ENCODE measurements at places on chromosomes 7 and 10.

DNA sequence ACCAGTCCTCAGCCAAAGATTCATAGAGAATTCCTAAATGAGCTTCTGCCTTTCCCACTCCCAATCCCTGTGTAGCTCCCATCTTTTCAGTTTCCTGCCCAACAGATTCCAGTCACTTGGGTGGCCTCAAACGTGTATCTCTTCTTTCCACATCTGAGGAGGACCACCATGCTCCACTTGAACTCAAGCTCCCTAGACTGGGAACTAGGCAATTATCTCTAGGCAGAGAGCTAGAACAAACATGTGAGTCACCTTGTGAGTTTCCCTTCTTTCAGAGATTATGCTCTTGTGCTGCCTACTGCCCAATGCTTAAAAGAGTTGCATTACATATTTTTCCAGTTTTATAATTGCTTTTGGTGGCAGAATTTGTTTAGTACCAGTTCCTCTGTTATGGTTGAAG is 178.0 kb downstream of the MDFIC start:
- no peak for DNase-seq

DNA sequence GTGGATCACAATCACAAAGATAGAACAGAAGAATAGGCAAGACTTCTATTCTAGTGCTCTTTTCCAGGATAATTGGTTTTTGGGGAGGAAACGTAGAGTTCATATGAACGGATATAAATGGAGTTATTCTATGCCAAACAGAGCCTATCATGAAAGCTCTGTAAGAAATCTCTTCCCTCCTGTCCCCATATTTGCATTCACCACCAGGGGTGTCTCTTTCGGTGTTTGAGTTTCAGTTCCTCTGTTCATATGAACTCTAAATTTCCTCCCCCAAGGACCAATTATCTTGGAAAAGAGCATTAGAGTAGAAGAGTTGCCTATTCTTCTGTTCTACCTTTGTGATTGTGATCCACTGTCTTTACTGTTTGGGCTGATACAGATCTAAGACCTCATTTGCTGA is 48.3 kb upstream of the CDC14C start:
- no peak for DNase-seq

- DNase-seq, result peak; percentile 61
Observed at GRCh38 chr10:17617031-17617911, at the start of gene HACD1. Gene HACD1, minus strand, starts transcription at chr10:17617374. Its CDS starts 35 bp downstream, at chr10:17617339.

DNA sequence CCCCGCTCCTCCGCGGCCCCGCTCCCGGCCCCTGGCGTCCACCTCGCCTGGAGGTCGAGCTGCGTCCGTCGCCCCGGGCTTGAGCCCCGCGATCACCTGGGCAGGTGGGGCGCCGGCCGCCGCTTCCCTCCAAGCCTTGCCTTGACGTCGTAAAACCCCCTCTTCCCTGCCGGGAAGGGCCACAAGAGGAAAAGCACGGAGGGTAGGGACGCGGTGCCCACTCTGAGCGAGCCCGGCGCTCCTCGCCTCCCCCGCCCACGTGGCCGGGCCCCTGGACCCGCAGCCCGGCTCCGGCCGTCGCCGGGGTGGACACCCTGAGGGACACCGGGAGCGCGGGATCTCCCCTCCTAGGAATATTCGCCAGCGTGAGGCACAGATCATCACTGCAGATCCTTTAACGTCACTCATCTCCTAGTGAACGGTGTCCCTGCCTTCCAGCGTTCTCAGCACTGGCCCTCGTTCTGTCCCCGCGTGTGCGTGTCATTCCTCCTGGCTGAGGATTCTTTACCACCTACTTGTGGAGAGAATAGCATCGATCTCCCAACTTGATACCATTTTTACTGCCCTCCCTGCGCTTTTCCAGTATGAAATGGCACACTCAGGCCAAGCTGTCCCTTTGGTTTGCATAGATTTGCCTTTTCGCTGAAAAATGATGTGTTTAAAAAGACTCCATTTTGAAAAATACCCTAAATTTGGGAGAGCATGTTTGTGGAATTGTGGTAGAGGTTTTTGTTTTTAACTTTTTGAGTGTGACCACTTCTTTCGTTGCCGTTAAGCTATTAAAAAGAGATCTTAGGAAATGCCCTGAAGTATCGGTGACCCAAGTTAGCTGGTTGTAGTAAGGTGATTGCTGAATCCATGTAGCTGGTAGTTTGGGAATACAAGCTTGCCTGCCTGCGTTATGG is 649 bp downstream of the ACTR3B start:
- peak; percentile 59 for DNase-seq

- DNase-seq, result no peak
Observed at GRCh38 chr7:57399251-57399940, 50.6 kb upstream of the ZNF716 start.

- no peak for DNase-seq
Observed at GRCh38 chr7:82255706-82256105, 187.9 kb downstream of the CACNA2D1 start.

- no peak for DNase-seq
Observed at GRCh38 chr10:48516911-48517310, 88.0 kb downstream of the ARHGAP22 start.

GRCh38 chr10:71782917-71783490 is 9.7 kb upstream of the VSIR start:
- no peak for DNase-seq

DNA sequence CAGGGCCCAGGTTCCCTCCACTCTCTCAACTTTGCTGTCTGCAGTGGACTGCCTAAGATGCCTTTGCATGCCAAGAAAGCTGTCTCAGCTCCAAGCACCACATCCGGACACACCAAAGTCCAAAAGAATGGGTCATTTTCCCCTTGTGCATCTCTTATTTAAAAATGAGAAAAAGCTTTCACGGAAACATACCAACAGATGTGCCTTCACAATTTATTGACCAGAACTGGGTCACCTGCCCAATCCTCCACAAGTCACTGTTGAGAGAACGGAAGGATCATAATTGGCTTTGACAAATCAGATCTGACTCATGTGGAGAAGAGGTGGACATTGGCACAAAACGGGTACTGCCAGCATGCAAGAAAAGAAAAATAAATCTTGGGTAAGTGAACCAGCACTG is 258.3 kb downstream of the SNX13 start:
- no peak for DNase-seq

DNA sequence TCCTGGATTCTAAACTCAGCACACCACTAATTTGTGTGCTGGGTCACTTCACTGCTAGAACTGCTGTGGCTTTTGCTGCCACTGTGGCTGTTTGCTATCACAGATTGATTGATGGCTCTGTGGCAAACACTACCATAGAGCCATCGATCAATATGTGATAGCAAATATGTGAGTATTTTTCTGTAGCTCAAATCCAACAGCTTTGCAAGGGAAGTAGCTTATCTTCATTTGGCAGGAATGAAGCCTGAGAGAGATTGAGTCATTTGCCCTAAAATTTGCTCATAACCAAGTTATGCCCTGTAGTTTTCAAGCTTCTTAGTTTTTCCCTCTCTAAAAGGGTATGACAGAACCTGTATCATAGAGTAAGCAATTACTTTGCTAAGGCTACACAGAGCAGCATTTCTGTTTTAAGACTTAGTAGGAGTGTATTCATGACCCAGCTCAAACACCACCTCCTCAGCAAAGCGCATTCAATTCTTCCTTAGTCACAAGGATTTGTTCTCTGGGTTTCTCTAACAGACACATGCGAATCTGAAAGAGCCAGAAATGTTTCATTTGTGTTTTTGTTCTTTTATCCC is 43.1 kb downstream of the MINPP1 start:
- DNase-seq, result no peak

- DNase-seq, result no peak
Observed at GRCh38 chr7:3953946-3954345, 652.9 kb downstream of the SDK1 start.

DNA sequence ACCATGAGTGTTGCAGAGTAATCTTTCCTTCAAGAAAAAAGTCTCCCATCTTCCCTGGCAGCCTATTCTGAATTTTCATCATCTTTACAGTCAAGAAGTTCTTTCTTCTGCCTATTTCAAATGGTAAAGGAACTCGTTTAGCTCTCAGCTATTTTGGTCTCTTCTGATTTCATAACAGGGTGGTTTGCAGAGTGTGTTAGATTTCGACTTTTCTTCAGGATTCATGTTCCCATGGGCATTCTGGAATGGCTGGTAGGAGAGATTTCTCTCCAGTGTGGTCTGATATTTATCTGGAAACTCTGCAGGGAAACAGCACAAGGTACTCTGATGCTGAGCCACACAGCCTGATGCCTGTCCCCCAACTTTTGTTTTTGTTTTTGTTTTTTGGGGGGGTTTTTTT is 111.1 kb upstream of the FAM171A1 start:
- no peak for DNase-seq

- DNase-seq, result no peak
Observed at GRCh38 chr7:115940460-115941060, 90.0 kb downstream of the TFEC start.

GRCh38 chr10:110174816-110175215 is 32.6 kb upstream of the MXI1 start:
- DNase-seq, result no peak

DNA sequence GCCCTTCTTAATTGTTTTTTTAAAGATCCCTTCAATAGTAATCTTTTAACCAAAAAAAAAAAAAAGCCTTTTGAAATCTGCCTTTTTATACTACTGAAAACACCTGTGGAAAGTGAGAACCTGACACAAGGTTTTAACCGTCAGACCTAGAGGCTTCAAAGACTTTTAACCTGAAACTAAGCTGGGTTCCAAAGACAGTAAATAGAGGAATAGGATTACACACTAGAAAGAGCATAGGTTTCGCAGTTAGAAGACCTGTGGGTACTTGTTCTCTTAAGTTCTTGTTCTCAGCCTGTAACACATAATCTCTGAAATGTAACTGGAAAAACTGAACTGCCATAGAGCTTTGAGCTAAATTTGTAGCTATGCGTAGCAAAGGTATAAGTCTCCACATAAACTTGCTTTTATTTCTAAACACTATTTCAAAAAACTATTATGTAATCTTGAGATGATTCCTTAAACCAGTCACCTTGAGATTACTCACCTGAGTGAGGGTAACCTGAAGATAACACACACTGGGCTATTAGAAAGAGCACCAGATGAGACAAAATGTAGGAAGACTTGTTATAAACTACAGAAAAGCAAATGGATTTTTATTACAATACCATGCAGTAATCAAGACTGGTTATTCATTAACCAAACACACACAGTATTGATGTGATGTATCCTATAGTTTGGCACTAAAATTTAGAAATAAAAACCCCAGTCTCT is 196.6 kb upstream of the FRMD4A start:
- DNase-seq, result no peak

- no peak for DNase-seq
Observed at GRCh38 chr7:48083114-48083830, 5.8 kb upstream of the UPP1 start.

DNA sequence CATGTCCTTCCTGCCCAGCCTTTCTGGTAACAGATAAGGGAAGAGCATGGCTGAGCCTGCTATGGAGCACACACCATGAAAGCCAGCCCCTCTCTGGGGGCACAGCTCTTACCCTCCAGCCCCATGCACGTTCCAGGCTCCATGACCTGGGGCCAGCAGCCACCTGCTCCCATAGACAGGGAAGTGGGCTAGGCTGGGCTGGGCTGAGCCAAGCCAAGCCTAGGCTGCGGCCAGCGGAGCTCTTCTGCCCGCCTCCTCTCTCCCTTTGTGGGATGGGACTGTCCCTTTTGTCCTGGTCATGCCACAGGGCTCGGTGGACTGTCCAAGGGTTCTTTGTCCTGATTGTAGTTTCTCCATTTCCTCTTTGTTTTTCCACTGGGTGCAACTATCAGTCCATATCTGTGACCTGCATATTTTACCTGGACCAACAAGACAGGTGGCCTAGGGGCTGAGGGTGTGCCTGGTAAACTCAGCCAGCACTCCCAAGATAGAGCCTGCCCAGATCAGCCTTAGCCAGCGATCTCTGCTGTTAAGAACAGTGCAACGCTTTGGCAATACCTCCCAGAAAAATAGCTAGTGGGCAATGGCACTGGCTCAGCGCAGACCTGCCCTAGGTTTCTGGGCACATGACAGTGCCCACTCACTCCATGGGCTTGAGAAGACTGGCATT is 97.2 kb upstream of the BTBD16 start:
- DNase-seq, result no peak

- no peak for DNase-seq
Observed at GRCh38 chr10:104315486-104315921, 22.8 kb downstream of the ITPRIP start.

DNA sequence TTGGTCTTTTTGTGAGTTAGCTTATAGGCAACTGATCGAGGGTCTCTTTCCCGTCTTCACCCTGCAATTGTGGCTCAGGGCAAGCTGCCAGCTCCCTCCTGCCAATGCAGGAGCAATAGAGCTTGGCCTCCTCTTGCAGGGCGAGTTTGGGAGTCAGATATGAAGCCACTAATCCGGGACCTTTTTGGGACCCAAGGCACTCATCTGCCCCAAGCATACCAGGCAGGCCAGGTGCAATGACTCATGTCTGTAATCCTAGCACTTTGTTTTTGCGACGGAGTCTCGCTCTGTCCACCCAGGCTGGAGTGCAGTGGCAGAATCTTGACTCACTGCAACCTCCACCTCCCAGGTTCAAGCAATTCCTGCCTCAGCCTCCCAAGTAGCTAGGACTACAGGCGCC is 21.1 kb downstream of the LIMK1 start:
- DNase-seq, result no peak

DNA sequence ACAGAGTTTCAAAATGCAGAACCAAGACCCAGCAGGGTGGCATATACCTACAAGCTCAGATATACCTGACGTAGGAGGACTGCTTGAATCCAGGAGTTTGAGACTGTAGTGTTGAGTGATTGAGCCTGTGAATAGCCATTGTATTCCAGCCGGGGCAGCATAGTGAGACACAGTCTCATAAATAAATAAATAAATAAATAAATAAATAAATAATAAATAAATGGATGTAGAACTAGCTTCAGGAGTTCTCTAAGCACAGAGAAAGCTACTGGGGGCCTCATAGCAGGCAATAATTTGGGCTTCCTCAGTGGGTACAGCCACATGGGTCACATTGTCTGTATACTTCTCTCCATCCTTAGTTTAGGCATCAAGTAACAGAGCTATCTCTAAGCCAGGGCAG is 906.8 kb downstream of the LRMDA start:
- DNase-seq, result no peak

GRCh38 chr7:84704380-84704779 is 482.5 kb downstream of the SEMA3D start:
- no peak for DNase-seq

DNA sequence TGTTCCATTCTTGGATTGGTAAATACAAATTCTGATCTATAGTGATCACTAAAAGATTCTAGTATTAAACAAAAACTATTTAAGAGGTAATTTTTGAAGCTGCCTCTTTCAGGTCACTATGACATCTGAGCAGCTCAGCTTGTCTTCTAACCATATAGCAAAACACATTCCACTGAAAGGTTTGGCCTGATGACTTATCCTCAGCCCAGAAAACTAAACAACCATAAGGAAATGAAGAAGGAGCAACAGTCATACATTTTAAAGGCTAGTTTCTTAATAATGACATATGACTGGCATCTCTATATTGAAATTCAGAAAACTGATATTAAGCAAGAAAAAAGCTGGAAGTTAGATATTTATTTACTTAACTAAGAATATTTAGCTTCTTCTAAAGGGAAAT is 24.6 kb downstream of the NT5C2 start:
- no peak for DNase-seq

Data from adrenal gland (tissue), 19 donors.